ENCODE measurements at places on chromosomes 7 and 10. TPM values are rescaled to one million over a fixed set of nuclear protein-coding genes. Genes with fewer than 3 reads are reported as not detected.
A peak's percentile ranks its signal among the peaks of the same experiment; 100 is the strongest.

GRCh38 chr7:132738254-132738653 lies 162.0 kb upstream of the PLXNA4 start:
- no peak for DNase-seq

DNA sequence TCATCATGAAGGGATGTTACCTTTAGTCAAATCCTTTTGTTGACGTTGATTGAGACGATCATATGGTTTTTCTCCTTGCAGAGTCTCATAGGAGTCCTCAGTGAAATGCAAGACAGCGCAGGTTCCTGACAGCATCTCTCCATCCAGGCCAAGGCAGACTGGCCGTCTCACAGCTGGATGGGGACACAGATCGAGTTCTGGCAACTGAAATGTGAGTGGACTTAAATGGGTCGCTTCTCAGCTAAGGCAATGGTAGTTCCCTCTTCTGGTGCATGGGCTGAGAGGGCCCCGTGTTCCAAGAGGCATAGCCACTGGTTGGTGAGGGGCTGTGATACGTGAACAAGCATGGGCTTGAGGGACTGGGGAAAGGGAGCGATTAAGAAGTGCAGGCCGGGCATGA lies 99.3 kb upstream of the CPXM2 start:
- no peak for DNase-seq

- DNase-seq: no peak
Observed at GRCh38 chr10:87613751-87614150, 45.9 kb upstream of the PAPSS2 start.

DNA sequence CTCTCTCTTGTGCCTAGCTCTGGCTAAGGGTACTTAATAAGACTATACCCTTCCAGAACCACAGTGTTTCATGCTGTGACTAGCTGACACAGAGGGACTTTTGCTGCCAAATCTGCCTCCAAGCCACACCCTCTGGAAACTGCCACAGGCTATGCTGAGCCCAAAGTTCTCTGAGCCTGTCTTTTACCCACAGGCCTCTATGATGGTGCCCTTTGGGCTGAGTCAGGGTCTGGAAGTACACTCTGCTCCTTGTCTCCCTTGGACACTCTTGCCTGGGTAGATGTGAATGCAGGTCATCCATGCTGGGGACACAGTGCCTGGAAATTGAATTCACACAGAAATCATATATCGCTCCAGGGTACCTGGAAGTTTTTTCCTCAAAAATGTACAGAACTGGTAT lies 22.6 kb downstream of the DYDC1 start:
- DNase-seq: peak; percentile 16

The SH2D4B gene
- not detected for total RNA-seq

The MIOS gene
- 224 TPM for total RNA-seq
